ENCODE measurements at places on chromosomes 11 and 22.

GRCh38 chr22:17795661-17796548, 21.6 kb upstream of the BID start:
- no peak for DNase-seq

DNA sequence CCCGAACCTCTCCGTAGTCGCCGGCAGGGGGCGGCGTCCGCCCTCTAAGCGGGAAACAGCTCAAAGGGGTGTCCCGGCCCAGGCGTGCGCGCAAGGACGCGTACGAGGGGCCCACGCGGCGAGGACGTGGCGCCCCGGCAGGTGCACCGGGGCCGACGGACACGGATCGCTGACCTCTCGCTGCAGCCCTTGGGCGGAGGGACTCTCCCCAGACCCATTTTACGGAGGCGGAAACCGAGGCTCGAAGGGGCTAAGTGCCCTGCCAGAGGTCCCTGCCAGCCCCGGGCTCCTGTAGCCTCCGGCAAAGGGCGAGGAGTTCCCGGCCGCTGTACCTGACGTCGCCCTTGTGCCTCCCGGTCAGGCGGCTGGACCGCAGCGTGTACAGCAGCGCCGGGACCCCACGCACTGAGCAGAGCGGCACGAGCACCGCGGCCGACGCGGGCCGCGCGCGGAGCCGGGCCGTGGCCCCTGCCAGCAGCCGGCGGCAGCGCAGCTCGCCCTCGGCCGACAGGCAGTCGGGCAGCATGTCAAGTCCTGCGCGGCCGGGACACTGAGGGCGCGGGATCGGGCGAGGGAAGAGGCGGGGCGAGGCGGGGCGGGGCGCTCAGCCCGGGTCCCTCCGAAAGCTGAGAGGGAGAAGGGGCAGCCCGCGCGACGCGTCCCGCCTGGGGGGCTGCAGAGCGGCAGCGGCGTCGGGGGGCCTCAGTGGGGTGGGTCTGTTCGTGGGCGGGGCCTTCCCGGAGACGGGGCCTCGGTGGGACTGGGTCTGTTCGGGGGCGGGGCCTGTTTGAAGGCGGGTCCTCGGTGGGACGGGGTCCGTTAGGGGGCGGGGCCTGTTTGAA, at the start of gene NUDT8:
Gene NUDT8 (minus strand): TSS at position 552 of the 842 bp plus-strand sequence. CDS start 26 bp downstream, at position 526.
- DNase-seq, result peak; percentile 90

DNA sequence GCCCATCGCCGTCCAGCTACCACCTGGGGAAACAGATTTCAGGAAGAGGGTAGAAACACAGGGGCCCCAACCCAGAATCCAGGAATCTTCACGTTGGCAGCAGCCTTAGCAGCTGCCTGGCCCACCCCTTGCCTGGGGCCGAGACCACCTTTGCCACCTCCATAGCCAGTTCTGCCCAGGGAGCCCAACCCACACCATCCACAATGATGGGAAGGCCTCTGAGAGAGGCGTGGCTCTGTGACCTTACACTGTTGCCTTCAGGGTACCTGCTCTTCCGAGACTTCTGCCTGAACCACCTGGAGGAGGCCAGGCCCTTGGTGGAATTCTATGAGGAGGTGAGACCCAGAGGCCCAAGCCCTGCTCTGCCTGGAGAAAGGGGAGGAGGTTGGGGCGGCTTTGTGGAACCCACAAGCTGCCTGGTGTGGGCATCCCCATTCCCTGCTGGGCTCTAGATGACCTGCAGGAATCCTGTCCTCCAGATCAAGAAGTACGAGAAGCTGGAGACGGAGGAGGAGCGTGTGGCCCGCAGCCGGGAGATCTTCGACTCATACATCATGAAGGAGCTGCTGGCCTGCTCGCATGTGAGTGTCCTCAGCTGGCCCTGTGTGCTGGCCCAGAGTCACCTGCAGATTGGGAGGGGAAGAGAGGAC, 10.0 kb upstream of the ANKRD13D start:
- DNase-seq, result no peak

DNA sequence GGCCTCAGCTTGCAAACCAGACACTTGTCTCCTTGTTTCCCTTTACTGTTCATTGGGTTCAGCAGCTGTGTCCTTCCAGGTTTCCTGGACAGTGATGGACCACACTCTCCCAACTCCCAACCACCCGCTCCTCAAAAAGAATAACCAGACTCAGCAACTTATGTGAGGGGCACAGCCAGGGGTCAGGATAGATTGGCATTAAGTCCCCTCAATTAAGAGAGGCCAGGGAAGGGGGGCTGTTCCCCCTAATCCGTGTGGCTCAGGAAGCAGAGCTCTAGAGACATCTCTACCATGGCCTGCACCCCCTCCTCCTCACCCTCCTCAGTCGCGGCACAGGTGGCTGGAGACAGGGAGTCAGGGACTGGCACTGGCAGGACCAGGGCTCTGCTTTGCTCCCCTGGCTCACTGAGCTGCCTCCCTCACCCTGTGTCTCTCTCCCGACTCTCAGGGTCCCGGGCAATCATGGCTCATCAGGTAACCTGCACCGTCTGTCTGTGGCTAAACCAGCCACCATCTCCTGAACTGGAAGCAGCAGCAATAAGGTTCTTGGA, 111.7 kb downstream of the ZNF280B start:
- DNase-seq, result no peak

DNA sequence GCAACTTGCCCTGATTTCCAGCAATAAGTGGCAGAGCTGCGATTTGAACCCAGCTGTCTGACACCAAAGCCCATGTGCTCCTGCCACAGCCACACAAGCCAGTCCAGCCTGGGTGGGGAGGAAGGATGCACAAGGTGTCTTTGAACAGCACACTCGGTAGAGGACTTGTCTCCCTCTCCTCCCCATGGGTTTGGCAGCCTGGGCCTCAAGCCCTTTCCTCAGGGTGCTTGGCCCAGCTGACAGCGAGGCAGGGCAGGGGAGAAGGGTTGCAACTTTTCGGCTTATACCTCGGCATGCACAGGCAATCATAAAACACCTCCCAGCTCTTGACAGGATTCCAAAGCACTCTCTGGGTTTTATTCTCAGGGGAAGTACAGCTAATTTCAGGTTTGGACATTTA, 19.3 kb downstream of the ASPHD2 start:
- DNase-seq, result no peak

DNA sequence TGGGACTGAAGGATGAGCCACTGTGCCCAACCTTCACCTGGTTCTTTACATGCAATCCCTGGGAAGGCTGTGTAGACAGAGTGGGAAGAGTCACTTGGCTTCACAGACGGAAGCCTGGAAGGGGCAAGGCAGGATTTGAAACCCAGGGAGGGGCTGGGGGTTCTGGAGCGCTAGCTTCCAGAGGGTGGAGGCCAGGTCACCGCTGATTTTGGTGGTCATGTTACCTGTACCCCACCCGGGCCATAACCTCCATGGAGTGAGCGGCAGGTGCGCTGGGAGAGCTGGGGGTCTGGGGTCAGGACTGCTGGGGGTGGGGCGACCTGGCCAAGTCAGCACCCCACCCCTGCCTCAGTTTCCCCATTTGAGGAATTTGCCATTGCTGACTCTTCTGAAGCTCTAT, 38.3 kb downstream of the PDGFB start:
- no peak for DNase-seq

- DNase-seq, result no peak
These were observed 161.4 kb downstream of the AASDHPPT start for GRCh38 chr11:106238704-106239360.

GRCh38 chr22:43628250-43628649, 183.9 kb downstream of the EFCAB6 start:
- no peak for DNase-seq

- DNase-seq, result peak; percentile 19
These were observed 585 bp downstream of the ARHGEF12 start for GRCh38 chr11:120336641-120337354.

DNA sequence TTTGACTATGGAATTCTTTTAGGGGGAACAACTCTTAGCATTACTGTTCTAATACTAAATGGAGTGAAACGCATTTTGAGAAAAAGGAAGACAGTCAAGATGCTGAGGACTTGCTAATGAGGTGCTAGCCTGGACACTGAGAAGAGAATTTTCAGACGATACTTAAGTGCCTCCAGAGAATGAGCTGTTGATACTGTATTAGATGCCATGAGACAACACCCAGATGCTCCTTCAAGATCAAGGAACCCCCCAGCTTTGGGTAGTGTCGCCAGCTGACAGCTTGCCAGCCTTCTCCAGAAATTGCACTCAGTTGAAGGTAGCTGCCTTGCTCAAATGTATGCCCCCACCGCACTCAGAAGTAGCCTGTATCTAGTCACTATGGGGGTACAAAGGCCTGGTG, 52.5 kb upstream of the SLC36A4 start:
- no peak for DNase-seq

DNA sequence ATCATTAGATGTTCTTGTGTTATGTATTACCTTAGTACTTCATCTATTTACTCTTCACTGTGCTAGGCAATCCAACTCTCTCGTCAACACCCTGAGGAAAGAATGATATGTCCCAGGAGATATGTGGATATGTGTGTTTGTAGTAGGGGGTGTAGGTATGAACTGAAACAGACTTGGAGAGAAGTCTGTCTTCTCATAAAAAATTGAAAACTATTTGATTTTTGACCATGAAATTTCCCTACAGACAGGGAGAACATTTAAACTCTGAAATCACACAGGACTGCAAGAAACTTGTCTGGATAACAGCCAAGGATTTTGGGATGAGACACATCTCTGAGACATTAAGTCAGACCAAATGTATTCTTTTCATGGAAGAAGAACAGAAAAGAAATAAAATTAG, 967.0 kb upstream of the FAT3 start:
- DNase-seq, result no peak

DNA sequence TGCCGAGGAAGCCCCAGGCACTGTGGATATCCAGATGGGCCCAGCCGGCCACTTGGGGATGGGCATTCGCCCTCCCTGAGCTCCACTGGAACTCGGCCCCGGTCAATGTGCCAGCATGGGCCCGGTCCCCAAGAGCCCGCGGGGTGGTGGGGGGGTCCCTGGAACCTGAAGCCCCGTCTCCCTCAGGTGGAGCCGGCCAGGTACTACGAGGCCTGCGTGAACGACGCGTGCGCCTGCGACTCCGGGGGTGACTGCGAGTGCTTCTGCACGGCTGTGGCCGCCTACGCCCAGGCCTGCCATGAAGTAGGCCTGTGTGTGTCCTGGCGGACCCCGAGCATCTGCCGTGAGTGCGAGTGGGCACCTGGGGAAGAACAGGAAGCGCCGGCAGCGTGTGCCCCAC, 21.2 kb downstream of the MUC5AC start:
- DNase-seq, result no peak

DNA sequence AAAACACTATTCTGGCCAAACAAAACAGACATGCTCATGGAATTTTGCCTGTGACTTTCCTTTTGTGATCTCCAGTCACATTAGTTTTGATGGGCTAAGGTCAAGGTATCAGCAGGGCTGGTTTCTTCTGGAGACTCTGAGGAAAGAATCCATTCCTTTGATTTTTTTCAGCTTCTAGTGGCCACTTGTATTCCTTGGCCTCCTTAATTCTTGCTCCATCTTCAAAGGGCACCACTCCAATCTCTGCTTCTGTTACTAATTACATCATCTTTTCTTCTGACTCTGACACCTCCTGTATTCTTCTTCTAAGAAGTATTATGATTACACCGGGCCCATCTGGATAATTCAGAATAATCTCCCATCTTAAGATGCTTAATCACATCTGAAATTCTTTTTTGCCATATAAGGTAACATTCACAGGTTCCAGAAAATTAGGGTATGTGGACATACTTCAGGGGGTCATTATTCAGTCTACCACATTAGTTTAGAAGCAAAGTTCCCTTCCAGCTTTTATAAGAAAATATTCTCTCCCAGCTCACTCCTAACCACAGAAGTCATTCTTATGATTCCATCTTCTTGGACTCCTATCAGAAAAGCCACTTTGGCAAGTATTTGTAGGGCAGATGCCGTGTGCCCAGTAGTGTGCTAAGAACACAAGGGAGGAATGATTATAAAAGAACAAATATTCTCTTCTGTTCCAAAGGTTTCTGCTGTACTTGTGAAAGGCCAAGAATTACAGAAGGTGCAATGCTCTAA, 56.4 kb upstream of the FSHB start:
- no peak for DNase-seq

DNA sequence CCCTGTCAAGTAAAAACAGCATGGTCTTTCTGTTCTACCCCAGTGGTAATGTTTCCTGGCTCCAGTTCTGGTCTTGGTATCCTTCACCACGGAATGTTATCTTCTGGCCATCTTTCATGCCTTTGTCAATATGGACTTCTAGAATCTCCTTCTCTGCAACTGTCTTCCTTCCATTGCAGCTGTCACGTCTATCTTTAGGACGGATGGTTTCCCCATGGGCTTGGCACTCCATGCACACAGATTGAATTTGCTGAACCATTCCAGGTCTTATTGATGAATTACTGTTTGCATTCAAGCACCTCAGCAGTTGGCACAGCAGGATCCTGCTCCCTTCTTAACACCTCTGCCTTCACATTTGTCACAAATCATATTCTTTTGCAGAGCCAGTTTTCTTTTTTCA, 44.9 kb upstream of the SLC25A18 start:
- DNase-seq, result no peak

DNA sequence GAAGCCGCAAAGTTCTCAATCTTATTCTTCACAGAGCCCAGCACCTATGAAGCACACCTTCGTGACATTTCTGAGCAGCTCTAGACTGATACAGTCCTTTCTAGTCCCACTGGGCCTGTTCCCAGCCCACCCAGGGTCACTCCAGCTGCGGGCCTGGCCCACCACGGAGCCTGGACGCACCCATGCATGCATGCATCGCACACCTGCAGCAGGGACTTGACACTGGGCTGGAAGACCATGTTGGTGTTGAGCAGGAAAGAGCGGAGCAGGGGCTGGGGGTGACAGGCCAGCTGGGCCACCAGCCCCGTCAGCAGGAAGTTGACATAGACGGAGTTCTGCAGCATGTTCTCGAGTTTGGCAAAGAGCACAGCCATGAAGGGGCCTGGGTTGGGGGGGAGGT, 9.2 kb downstream of the C11orf42 start:
- DNase-seq, result no peak

GRCh38 chr11:128940603-128941002, 2.1 kb downstream of the TP53AIP1 start:
- no peak for DNase-seq

- DNase-seq, result no peak
These were observed 8.5 kb downstream of the ST14 start for GRCh38 chr11:130168105-130168504.

DNA sequence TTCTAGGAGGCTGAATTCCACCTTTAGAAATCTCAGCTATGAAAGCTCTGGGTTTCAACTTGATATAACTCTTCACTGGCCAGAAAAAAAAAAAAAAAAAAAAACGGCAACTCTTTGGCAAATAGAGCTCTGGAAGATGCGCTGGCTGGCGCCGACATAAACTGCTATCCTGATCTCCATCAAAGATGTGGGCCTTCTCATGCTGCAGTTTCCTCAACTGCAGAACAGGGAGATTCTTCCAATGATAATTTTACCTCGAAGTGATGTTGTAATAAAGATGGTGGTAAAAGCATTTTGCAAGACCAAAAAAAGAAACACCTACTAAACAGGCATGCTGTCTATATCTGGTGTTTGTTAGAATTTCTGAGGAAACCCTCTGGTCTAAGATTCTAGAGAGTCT, 20.3 kb downstream of the FLI1 start:
- DNase-seq, result no peak

GRCh38 chr22:17548010-17548755, 15.1 kb upstream of the SLC25A18 start:
- no peak for DNase-seq

Measured in H54 (cell line).